ENCODE measurements at places on chromosomes 7 and 10. TPM values are rescaled to one million over a fixed set of nuclear protein-coding genes. Genes with fewer than 3 reads are reported as not detected.

GRCh38 chr7:8175929-8176369 lies 86.0 kb downstream of the ICA1 start:
- no peaks in the 10 kb centered on the region for H3K27me3 ChIP-seq
- DNase-seq: no peak
- no peak overlapping the region for H3K4me3 ChIP-seq
- H3K27ac ChIP-seq: no peak overlapping the region

- no peak for DNase-seq
- H3K36me3 ChIP-seq: no peaks in the 10 kb centered on the region
- H3K27me3 ChIP-seq: no peaks in the 10 kb centered on the region
- no peak overlapping the region for H3K27ac ChIP-seq
These were observed 72.1 kb upstream of the GRB10 start for GRCh38 chr7:50854831-50855230.

NCF1 gene
- total RNA-seq: 0.33 TPM

EFCAB10 gene
- 1.3 TPM for total RNA-seq

DOCK4 gene
- 4.9 TPM for total RNA-seq
